ENCODE measurements at places on chromosomes 11 and 22. TPM values are rescaled to one million over a fixed set of nuclear protein-coding genes. Genes with fewer than 3 reads are reported as not detected.

Gene ACR
- total RNA-seq, result 0.14 TPM

Gene SEPTIN3
- total RNA-seq, result not detected

Gene MPPED1
- total RNA-seq, result not detected

Gene NUDT8
- 8.5 TPM for total RNA-seq

Gene GLYATL2
- under 0.01 TPM for total RNA-seq

Gene SHANK3
- total RNA-seq, result 1.4 TPM

Data from nasal cavity respiratory epithelium epithelial cell of viscerocranial mucosa (primary cell).